ENCODE measurements at places on chromosomes 5 and 9.

DNA sequence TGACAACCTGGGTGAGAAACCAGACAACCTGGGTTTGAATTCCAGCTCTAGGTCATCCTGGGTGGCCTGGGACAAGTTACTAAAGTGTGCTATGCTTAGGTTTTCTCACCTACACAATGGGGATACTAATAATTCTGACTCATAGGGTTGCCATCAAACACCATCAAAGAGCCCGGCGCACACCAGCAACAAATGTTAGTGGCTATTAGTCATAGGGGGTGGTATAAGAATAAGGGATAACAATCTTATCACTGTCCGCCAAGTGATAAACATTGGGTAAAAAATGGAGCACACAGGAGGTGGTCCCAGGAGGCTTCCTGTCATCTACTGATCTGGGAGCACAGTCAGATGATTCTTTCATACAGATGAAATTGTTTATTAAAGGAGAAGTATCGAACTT lies 61.4 kb upstream of the AFAP1L1 start:
- no peak for DNase-seq

DNA sequence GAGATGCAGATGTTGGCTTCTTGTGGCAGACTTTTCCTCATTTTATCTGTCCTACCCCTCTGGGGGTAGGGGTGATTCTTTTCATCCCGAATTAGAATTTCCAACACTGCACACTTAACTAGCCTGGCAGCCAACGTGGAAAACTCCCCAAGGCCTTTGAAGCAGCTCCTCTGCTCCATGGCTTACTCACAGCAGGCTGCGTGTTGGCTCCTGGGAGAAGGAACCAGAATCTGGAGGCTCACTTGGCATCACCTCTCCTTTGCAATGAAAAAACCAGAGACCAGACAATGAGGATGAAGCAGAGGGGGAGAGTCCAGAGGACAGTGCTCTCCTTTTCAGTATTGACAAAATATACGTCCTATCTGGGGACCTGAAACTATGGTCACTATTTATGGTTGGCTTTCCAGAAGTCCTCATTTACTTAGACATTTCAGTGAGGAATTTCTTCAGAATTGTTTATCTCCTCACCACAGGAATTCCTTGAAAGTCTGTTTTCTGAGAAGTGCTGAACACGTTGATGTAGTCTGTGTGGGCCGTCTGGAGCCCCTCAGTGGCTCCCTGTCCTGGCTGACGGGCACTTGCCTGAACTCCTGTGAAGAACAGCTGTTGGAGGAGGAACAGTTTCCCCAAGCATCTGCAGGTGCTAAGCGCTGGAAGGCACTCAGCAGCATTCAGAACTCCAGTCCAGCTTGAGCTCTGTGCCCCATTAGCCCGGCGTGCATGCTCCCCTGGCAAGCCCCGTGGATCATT lies 231.3 kb downstream of the RFK start:
- DNase-seq = no peak

GRCh38 chr5:151772029-151772845 lies 483 bp downstream of the G3BP1 start:
- peak; percentile 54 for DNase-seq

DNA sequence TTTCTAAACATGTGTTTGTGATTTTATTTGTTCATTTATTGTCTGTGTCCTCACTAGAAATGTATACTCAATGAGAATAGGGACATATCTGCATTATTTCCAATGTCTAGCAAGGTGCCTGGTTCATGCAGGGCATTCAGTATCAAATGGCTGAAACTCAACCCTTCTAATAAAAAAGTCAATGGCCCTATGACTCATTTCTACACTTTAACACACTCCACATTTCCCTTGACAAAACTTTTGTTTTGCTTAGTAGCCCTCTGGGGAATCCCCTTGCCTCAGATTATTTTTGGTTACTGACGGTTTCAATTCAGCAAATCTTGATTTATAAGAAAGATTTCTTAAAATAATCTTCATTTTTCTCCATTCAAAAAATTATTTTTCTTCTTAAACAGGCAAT lies 206.0 kb upstream of the DMRTA1 start:
- no peak for DNase-seq

DNA sequence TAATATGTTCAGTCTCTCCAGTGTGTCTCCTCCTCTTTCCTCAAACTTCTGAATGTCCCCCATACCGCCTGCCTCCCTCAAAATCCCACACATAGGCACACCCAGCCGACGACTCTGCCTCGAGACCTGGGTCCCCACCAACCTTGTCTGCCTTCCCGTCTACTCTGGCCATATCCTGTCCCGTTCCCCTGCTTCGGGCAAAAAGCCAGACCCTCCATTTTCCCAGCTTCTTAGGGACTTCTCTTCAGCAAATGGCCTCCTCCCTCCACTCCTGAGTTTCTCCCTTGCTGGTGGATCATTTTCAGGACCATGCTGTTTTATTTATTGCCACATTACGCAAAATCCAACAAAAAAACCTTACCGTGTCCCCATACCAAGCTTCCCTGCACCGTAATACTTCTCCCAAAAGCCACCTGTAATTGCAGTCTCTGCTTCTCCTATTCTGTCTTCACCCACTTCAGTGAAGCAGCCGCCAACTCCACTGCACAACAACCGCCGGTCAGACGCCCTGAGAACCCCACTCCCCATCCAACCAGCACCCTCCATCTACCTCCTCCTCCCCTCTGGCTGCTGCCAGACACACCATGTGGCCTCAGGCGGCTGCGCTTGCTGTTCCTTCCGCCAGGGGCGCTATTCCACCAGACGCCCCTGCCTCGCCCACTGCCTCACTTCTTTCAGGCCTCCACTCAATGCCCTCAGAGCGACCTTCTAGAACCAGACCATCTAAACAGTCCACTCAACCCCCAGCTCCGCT lies 117.0 kb downstream of the TRPM6 start:
- no peak for DNase-seq

- no peak for DNase-seq
Measured at GRCh38 chr9:131733541-131734061, 6.3 kb downstream of the RAPGEF1 start.

GRCh38 chr5:168422431-168422830 lies 63.8 kb upstream of the RARS1 start:
- no peak for DNase-seq

DNA sequence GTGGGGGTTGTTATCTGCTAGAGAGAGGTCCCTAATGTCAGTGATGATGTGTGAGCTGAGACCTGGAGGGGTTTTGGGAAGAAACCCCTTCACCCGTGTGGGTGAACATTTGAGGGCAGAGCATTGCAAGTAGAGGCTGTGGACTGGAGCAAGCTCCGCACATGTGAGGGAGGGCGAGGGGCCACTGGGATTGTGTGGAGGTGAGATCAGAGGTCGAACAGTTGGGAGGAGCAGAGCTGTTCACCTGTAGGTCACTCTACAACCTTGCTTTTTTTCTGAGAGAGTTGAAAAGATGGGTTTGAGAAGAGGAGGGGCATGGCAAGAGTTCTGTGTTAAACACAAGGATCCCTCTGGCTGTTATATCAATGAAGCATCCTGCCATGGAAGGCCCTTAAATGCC lies 480.4 kb upstream of the ZNF608 start:
- DNase-seq = no peak

DNA sequence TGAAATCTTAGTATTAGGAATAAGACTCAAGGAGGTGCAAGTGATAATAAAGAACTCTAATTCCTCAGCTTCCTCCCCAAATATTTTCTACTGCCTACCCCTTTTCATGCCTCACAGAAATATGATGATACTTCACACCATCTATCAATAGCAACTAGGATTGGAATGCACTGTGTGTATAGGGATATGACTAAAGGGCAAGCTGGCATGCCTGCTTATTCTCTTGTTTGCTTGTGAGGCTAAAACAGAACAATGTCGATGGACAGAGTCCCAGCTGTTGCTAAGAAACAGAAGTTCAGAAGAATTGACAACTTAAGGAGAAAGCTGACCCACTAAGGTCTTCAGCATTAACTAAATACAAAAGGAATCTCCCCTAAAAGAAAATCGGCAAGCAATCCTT lies 9.7 kb upstream of the CHD1 start:
- no peak for DNase-seq

DNA sequence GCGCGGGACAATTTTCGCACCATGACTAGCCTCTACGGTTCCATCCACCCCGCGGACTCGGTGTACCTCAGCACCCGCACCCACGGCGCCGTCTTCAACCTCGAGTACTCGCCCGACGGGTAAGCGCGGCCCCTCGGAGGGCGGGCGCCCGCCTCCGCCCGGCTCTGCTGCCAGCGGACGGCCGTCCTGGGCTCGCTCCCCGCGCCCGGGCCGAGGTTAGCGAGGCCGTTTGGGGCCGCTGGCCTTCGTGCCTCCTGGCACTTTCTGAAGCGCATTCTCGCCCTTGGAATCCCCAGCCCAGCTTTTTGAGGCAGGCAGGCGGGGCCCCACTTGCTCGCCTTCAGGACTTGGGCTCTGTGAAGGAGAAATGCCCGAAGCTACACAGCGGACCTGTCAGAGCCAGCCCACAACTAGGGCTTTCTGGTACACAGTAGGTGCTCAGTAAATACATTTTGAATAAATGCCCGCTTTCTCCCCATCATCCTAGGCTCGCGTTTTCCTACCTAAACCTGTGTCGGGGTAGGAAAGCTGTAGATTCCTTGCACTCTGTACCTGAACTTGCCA lies 772 bp downstream of the DCAF10 start:
- DNase-seq = no peak

- DNase-seq = no peak
Measured at GRCh38 chr5:2569774-2570542, 181.5 kb downstream of the IRX2 start.

DNA sequence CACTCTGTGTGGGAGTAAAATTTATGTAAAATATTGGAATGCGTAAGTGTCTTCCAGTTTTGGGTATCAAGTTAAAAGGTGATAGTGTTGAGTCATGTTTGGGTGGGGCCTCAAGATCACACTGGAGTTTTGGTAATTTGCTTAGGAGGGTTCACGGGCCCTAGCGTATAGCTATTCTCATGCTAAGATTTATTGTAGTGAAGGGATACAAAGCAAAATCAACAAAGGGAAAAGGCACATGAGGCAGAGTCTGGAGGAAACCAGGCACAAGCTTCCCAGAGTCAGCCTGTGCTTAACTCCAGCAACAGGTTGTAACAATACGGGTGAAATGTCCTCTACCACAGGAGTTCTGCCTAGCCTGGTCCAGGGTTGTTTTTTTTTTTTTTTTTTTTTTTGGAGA lies 20.2 kb downstream of the HSPA4 start:
- DNase-seq = no peak

DNA sequence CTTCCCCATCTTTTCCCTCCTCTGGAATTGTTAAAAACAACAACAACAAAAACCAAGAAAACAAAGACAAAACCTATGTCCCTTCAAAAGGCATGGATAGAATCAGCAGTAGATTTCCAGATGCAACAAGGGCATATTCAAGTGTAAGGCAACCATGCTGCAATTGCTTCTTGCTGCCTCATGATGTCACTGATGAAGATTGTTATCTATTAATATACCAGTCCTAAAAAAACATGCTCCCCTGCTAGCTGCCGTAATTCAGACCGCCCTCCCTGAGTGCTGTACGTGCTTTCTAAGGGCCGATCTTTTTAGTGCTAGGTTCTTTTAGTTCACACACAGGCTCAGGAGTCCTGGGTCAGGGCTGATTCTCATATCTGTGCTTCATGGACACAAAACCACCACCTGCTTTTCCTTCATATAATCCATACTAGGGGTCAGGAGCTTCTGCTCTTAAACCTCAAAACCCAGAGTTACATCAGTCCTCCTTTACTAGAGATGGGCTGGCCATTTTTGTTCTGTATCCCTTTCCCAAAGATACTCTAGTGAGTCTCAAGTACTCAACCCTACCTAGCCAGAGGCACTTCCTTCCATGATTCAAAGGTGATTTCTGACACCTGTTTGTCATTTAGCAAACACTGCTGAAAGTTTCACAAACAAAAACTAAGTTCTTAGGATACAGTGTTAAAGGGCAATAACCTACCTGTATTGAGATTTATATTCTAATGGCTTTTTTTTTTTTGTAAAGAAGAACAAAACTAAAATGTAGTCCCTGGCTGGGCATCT lies 82.1 kb downstream of the GIN1 start:
- no peak for DNase-seq

- DNase-seq = no peak
Measured at GRCh38 chr5:79642210-79642609, 30.0 kb downstream of the TENT2 start.

DNA sequence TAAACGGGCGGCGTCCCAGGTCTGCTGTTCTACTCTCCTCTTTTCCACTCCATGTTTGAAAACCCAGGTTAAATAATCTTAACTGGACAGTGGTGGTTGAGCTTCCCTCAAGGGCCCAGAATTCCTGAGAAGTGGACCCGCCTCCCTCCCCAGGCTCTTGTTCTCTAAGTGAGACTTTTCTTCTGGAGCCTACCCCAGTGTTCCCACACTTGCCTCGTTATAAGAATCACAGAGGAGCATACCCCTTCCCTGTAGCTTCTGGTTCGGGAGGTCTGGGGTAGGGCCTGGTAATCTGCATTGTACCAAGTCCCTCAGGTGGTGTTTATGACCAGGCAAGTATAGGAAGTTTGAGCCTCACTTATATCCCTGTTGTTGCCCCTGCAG lies 12.0 kb downstream of the PSD2 start:
- no peak for DNase-seq

- no peak for DNase-seq
Measured at GRCh38 chr5:141208478-141208877, at the start of gene PCDHB12. PCDHB12 (plus strand) TSS chr5:141208719; CDS start chr5:141208908, 189 bp downstream.

- DNase-seq = no peak
Measured at GRCh38 chr5:132388244-132389050, 18.9 kb downstream of the SLC22A5 start.

GRCh38 chr5:150264667-150265603 lies 24.6 kb downstream of the CAMK2A start:
- DNase-seq = no peak

- no peak for DNase-seq
Measured at GRCh38 chr5:169175733-169176132, 125.2 kb downstream of the SLIT3 start.

- no peak for DNase-seq
Measured at GRCh38 chr5:123538670-123539459, 26.9 kb downstream of the CSNK1G3 start.

- no peak for DNase-seq
Measured at GRCh38 chr5:170427672-170428236, 38.6 kb upstream of the KCNMB1 start.

DNA sequence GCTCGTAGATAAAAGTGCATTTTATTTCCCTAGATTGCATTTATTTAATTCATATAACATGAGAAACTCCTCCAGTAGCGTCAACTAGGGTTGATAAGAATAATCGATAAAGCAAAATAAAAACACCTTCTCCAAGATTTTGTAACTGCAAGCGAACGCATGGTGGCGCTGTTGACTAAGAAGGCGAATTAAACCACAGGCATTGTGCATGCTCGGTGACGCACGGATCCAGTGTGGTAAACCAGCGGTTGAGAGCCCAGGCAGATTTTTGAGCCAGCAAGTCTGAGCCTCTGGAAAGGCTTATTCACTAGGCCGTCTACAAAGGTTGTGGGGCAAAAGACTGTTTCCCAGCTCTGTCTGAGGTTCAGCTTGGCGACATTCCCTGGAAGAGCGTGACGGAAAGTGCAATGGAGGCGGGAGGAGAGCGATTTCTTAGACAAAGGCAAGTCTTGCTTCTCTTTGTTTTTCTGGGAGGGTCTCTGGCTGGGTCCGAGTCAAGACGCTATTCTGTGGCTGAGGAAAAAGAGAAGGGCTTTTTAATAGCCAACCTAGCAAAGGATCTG lies at the start of gene PCDHB3:
Gene PCDHB3 (plus strand): TSS at position 231 of the 563 bp plus-strand sequence. CDS start 177 bp downstream, at position 408.
- DNase-seq = peak; percentile 30

All from hippocampal formation (tissue), 2 donors.